ENCODE measurements at places on chromosomes 2 and 18.

GRCh38 chr2:181723731-181724130 lies 43.4 kb upstream of the NEUROD1 start:
- DNase-seq: no peak

DNA sequence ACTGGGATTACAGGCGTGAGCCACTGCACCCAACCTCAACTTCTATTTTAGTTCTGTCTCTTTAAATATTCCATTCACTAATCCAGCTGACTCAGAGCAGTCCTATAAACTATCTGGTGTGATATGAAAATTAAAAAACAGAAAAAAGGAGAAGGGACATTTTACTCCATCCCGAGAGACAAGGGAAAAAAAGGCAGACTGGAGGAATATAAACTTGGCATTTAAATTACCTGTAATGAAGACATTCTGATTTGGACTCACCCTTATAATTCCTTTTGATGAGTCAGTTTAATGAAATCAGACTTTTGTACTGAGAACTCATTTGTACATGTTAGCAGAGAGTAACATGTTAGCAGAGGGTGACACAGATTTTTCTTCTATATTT lies 74.8 kb upstream of the RIOK3 start:
- DNase-seq: no peak

GRCh38 chr2:37875403-37875906 lies 49.6 kb upstream of the RMDN2 start:
- peak; percentile 18 for DNase-seq

- no peak for DNase-seq
Measured at GRCh38 chr2:95260028-95261023, 13.9 kb upstream of the PROM2 start.

DNA sequence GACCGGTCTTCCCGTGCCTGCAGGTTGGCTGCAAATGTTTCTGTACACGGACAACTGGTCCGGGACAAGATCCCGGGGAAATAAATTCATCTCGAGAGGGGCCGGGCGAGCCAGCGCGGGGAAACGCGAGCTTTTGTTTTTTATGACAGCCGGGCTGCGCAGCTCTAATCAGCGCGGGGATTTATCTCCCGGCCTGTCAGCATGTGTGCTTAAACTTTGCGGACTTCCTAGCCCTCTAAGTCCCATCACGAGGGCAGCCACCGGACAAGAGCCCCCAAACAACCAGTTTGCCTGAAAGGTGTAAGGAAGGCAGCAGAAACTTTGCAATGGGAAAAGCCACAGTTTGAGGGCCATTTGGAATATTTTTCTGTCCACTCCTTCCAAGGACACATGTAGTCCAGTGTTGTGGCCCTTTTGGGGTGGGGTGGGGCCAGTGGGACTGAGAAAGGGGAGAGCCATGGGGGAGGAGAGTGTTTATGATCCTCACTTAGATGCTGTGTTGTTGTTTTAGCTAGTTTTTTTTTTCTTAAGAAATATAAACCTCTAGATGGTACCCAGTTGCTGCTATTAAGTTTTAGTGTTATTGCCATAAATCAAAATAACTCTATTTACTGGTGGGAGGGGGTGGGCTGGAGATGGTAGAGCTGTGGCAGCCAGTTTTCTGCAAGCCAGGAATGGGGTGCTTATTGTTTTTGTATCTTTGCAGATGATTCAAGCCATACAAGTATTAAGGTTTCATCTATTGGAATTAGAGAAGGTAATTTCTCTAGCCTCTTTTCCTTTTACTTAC lies 6.0 kb downstream of the MEIS1 start:
- no peak for DNase-seq

DNA sequence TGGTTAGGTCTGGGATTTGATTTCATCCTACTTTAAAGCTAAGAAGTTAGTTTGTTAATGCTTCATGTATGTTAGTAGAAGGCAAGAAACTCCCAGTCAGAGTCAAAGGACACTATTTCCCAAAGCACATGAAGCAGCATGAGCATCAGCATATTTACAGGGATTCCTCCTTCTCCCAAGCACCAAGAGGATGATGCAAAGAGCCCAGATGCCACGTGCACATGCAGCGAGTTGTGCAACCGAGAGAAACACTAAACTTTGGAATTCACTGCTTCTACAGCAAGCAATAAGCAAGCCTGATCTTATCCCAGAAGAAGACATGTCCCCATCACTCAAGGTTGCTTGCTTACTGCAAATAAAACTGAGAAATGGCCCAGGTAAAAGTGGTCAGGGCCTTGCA lies 32.5 kb downstream of the CPO start:
- DNase-seq: no peak

GRCh38 chr18:21669736-21670285 lies 34.8 kb downstream of the ABHD3 start:
- peak; percentile 50 for DNase-seq

GRCh38 chr2:52390651-52391050 lies 1358.7 kb upstream of the NRXN1 start:
- no peak for DNase-seq

- no peak for DNase-seq
Measured at GRCh38 chr2:150126143-150126740, 361.2 kb downstream of the RND3 start.
